Activated CD4-positive, alpha-beta T cell treated with anti-CD3 and anti-CD28 coated beads, Interleukin-2, amount 10 ng/mL, durations not matched to agents 24 days and 14 days (primary cell): ENCODE measurements at places on chromosomes 16 and 17. TPM values are rescaled to one million over a fixed set of nuclear protein-coding genes. Genes with fewer than 3 reads are reported as not detected.

DNA sequence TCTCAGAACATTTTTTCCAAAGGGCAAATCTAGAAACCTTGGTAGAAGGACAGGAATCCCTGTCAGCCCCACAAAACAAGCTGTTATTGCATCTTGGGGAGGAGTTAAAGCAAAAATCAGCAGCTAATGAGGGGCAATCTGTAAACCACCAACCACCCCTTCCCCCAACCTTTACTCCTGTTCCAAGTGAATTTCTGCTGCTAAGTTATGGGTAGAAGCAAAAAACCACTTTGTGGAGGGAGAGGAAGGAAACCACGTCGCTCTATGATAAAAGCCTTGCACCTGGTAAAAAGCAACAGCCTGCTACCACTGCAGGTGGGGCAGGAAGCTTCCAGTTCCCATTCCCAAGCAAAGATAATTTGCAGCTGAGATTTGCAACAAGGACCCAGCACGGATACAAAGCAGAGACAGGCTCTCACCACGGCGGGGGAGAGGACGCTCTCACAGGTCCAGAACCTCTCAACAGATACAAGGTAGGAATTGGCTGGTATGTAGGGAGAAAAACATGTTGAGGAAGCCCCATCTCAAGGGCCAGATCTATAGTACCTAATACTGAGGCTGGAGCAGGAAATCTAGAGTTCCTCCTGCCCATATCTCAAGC, 10.7 kb downstream of the ABCA8 start:
- H3K4me3 ChIP-seq, result no peak overlapping the region
- H3K4me1 ChIP-seq, result no peaks in the 10 kb centered on the region
- no peak overlapping the region for H3K27ac ChIP-seq
- no peaks in the 10 kb centered on the region for H3K27me3 ChIP-seq
- DNase-seq, result no peak
- H3K36me3 ChIP-seq, result no peaks in the 10 kb centered on the region

Gene PIEZO1
- total RNA-seq, result 219 and 226 TPM in 2 replicates

Gene KCNAB3
- 9.7 and 12.8 TPM in 2 replicates for total RNA-seq

DNA sequence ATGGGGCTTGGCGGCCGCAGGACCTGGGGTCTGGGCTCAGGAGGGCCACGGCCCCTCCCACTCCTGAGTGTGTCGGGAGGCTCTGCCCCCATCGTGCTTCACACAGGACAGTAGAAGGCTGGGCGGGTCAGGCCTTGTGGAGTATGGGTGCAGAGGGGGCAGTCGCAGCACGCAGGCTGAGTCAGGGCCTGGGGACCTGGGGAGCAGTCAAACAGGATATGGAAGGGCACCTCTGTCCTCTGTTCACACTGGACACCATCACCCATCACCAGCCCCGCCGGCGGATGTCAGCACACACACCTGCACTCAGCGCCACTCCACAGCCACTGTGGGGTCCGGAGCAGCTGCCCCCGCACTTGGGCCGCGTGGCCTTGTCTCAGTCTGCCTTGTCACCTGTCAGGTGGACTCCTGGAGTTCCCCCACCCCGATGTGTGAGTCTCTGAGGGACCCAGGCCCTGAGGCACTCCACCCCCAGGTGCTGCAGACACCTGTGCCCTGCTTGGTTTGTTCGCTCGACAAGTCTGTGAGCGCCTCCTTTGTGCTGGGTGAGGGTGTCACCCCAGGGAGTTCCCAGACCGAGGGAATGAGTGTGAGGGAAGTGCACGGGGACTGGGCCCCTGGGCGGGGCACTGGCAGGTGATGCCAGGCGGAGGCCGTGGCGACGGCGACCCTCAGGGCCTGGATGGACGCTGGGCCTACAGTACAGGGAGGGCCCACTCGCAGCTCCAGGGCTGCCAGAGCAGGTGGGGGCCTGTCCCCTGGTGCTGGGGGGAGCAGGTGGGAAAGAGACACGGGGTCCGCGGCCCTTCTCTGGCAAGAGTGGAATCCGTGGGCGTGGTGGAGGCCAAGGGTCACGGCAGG, 31.7 kb downstream of the ZFPM1 start:
- no peak for DNase-seq
- H3K27ac ChIP-seq, result no peak overlapping the region
- H3K4me1 ChIP-seq, result peaks cover 6% of the 10 kb centered on the region
- no peaks in the 10 kb centered on the region for H3K36me3 ChIP-seq
- no peak overlapping the region for H3K4me3 ChIP-seq

DNA sequence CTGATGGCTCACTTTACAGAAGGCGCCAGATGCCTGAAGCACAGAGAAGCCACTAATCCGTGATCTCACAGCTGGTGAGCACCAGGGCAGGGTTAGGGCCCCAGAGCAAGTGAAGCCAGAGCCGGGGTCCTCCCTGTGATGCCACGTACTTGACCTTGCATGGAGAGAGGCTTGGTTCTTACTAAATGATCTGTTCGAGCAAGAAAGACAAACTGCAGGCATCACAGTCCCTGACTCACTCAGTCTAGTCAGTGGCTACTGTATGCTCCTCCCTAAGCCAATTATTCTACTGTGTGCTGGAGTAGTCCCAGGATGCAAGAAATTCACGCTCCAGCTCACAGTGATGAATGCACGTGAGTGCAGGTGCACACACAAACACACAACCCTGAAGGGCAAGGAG, 55.4 kb downstream of the SDK2 start:
- peaks cover 52% of the 10 kb centered on the region for H3K4me1 ChIP-seq
- H3K27me3 ChIP-seq, result no peaks in the 10 kb centered on the region
- no peak overlapping the region for H3K4me3 ChIP-seq
- no peak overlapping the region for H3K27ac ChIP-seq
- DNase-seq, result no peak

DNA sequence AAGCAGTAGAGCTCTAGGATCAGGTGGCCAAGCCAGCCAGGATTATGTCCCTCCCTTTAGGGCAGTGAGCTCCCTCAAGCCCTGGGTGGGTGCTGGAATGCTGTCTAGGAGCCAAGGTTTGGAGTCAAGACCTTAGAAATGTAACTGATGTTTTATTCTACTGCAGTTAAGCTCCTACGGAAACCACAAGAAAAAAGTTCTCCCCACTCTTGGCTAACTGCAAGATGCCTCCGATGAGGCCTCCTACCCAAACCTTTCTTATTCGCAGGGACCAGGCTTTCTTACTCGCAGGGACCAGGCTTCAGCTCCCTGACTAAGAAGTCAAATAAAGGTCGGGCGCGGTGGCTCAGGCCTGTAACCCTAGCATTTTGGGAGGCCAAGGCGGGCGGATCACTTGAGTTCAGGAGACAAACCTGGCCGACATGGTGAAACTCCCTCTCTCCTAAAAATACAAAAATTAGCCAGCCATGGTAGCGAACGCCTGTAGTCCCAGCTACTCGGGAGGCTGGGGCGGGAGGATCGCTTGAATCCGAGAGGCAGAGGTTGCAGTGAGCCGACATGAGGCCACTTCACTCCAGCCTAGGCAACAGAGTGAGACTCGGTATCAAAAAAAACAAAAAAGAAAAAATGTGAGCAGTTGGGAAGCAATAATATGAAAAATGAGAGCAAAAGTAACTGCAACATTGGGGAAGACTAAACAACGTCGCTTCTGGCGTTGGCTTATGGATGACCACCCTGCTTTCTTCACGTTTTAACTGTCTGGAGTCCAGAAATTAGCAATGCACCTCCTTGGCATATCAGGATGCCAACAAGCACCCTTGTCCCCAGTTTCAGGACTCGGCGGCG, 31.7 kb upstream of the ARL4D start:
- peak overlapping the region; percentile 93 for H3K4me3 ChIP-seq
- H3K4me1 ChIP-seq, result peaks cover 47% of the 10 kb centered on the region
- H3K36me3 ChIP-seq, result no peaks in the 10 kb centered on the region

DNA sequence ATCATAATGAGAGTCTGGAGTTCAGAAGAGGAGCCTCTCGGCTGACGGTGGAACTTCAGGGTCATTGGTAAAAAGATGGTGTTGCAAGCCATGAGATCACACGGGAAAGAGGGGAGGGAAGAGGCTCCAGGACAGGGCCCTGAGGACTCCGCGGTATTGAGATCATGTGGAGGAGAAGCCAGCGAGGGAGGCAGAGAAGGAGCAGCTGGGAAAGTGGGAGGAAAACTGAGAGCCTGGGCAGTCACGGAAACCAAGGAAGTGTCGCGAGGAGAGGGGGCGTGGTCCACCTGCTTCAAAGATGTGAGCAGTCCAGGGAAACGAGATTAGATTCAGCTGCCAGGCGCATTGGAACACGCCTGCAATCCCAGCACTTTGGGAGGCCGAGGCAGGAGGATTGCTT, 27.7 kb upstream of the SBK1 start:
- H3K27ac ChIP-seq, result no peak overlapping the region
- H3K4me1 ChIP-seq, result peaks cover 9% of the 10 kb centered on the region
- H3K4me3 ChIP-seq, result no peak overlapping the region
- no peaks in the 10 kb centered on the region for H3K36me3 ChIP-seq

GRCh38 chr16:61295311-61295710, 740.9 kb downstream of the CDH8 start:
- no peak overlapping the region for H3K27ac ChIP-seq
- H3K36me3 ChIP-seq, result no peaks in the 10 kb centered on the region
- H3K27me3 ChIP-seq, result no peaks in the 10 kb centered on the region
- no peaks in the 10 kb centered on the region for H3K4me1 ChIP-seq

Gene EFCAB13
- total RNA-seq, result 1.1 and 1.9 TPM in 2 replicates

DNA sequence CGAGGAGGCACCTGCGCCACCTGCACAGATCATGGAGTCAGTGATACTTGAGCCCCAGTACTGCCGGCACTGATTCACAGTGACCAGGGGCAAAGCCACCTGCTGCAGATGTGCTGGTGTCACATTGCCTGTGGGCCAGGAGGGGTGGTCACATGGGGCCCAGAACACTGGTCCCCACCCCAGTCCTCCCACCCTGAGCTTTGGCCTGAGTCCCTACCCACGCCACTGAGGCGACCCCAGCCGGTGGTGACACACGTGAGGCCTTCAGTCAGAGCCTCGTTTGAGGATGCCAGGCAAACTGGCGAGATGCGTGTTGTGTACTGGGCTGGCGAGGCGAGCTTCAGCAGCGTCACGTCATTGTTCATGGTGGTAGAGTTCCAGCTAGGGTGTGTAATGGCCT, 1.5 kb downstream of the CTRL start:
- H3K4me1 ChIP-seq, result peaks cover 10% of the 10 kb centered on the region
- H3K27ac ChIP-seq, result no peak overlapping the region
- H3K4me3 ChIP-seq, result no peak overlapping the region
- peaks cover 36% of the 10 kb centered on the region for H3K36me3 ChIP-seq
- DNase-seq, result no peak

Gene ADAD2
- not detected in 2 replicates for total RNA-seq

DNA sequence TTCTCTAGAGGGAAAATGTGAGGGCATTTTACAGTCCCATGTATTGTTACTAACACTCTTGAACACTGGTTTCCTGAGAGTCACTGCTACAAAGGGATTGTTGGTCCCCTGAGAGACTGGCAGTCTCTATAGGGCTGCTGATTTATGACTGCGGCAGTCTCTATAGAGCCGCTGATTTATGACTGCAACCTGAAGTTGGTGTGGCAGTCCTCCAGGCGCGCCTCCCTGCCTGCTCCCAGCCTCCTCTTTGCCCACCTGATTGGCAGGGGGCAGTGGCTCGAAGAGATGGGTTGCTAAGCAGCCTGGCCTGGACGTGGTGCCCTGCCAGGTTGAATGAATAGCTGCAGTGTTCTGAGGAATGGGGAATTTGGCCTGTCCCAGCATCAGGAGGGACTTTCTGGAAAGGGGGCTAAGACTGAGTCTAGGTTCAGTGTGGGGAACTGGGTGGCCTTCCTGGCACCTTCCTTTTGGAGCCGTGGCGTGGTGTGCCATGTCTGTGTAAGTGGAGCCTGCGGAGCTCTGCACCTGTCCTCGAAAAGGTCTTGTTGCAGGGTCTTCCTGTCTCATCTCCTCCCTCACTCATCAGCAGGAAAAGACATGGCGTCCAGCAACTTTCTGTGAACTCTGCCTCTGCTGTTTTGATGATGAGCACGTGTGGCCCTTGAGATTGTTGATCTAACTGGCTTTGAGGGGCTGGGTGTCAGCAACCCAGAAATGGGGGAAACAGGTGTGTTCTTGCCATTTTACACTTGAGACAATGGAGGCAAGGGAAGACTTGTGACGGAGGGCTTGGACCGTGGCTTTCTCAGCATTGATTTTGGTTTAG, 24.9 kb downstream of the SAP30BP start:
- DNase-seq, result no peak
- peak overlapping the region; percentile 9 for H3K4me3 ChIP-seq
- peaks cover 47% of the 10 kb centered on the region for H3K4me1 ChIP-seq
- H3K27me3 ChIP-seq, result no peaks in the 10 kb centered on the region
- peaks cover 37% of the 10 kb centered on the region for H3K36me3 ChIP-seq
- peak overlapping the region; percentile 81 for H3K27ac ChIP-seq

Gene NHLRC4
- 1.1 TPM in 2 replicates for total RNA-seq

DNA sequence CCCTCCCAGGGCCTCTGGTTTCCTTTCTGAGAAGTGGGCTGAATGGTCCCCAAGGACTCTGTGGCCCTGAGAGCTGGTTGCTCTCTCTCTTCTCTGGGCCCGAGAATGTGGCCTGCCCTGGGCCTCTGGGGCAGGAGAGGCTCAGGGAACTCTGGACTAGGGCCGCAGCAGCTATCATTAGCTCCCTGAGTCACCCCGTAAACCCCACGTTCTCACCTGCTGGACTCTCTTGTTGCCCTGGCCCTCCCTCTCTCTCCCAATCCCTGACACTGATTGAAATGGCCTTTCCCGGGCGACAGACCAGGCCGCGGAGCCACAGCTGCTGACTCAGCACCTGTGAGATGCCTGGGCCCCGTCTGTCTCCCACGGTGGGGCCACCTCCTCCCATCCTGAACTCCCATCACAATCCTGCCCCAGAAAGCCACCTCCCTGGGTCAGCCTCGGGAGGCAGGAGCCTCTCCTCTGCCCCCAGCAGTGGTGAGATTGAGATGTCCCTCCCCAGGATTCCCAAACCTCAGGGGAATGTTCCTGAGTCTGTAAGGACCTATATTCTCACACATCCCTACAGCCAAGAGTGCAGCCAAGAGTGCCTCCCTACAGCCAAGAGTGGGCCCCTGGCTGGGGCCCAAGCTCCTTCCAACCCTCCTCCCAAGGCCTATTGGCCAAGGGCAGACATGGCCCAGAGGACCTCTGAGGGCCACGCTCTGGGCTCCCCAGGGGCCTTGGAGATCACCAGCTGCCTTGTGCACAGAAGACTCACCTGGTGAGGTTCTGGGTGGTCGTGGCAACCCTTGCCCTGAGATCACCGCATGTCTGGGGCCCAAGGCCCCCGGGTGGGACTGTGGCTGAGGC, 470 bp downstream of the TRPV3 start:
- no peaks in the 10 kb centered on the region for H3K27me3 ChIP-seq
- no peaks in the 10 kb centered on the region for H3K36me3 ChIP-seq
- H3K4me1 ChIP-seq, result peaks cover 15% of the 10 kb centered on the region
- peak overlapping the region; percentile 11 for H3K27ac ChIP-seq

GRCh38 chr17:49496183-49496866, 1.2 kb downstream of the NGFR start:
- no peaks in the 10 kb centered on the region for H3K36me3 ChIP-seq
- peaks cover 77% of the 10 kb centered on the region for H3K27me3 ChIP-seq
- H3K4me1 ChIP-seq, result peaks cover 20% of the 10 kb centered on the region
- DNase-seq, result peak; percentile 96

Gene KRTAP4-9
- total RNA-seq, result not detected in 2 replicates

- H3K4me3 ChIP-seq, result no peak overlapping the region
- H3K27ac ChIP-seq, result no peak overlapping the region
- H3K4me1 ChIP-seq, result no peaks in the 10 kb centered on the region
- DNase-seq, result no peak
- H3K36me3 ChIP-seq, result peaks cover 5% of the 10 kb centered on the region
- H3K27me3 ChIP-seq, result no peaks in the 10 kb centered on the region
Measured at GRCh38 chr17:17871913-17872312, 35.1 kb upstream of the SREBF1 start.
